Ascending aorta (tissue), 2 donors: ENCODE measurements at places on chromosomes 7 and 10.
A peak's percentile ranks its signal among the peaks of the same experiment; 100 is the strongest.

GRCh38 chr7:149595541-149595940 lies 97.9 kb upstream of the ZNF746 start:
- no peak for DNase-seq

GRCh38 chr7:43779045-43779812 lies 20.7 kb downstream of the BLVRA start:
- DNase-seq: peak; percentile 40

DNA sequence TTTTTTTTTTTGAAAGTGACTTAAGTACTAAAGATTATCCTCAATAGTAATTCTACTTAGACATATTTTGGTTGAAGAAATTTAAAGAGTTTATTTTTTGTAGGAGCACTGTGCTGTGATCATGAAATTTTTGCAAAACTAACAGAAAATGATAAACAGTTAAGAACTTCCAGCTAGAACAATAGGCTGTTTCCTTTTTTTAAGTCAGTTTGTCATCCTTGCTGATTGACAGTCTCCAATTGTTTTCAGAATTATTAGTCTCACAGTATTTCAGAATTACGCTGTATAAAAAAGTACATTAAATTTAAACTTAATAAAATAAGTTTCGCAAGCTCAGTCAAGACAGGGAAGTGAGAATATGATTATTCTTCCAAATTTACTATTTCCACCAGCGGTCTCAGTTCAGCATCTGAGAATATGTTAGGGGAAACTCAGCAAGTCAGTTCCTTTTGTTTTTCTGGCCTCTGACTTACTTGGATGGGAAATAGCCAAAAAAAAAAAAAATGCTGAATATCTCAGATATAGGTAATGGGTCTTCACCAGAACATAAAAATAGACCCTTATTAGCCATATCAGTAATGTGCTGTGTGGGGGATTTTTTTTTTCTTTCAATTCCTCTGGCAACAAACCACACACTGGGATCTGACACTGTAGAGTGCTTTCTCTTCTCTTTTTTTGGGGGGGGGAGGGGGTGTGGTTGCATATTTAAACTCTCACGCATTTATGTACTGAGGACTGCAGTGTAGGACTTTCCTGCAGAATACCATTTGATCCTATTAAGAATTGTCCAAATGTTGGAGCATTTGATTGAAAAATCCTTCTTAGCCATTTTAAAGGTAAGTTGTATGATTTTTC lies at the start of gene CD36:
TSS of gene CD36 (plus strand) at position 732 of the 855 bp plus-strand sequence. CDS start 8,099 bp downstream, outside the sequence.
- no peak for DNase-seq

GRCh38 chr10:29469481-29470354 lies 165.1 kb downstream of the SVIL start:
- DNase-seq: no peak

- DNase-seq: no peak
These were observed 39.2 kb downstream of the AGAP3 start for GRCh38 chr7:151125470-151125845.

- DNase-seq: no peak
These were observed 12.4 kb downstream of the GNAT3 start for GRCh38 chr7:80499350-80499953.

GRCh38 chr10:33309406-33309805 lies 25.1 kb downstream of the NRP1 start:
- no peak for DNase-seq

DNA sequence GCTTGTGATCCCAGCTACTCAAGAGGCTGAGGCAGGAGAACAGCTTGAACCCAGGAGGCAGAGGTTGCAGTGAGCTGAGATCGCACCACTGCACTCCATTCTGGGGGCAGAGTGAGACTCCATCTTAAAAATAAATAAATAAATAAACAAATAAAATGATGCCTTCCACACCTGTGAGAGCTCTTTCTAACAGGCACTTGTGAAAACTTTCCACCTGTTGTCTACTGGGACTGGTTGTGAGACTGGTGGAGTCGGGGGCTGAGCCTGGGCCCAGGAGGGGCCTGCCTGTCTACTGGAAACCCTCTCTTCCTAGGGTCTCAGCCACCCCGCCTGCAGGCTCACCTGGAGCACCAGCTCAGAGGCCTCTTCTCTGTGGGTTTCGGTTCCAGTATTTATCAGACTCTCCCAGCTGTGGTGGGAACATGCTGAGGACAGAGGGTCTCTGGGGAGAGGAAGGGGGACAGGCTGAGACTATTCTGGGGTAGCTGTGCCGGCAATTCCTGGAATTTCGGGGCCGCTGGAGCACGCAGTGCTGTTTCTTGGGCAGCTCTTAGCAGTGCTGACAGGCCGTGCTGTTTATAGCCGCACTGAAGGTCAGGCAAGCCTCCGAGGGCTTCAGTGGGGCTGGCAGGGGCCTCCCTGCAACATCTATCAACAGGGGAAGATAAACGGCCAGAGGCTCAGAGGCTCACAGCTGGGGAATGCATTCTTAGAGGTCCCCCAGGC lies 3.8 kb downstream of the LDB3 start:
- DNase-seq: no peak

- DNase-seq: no peak
These were observed 70.0 kb downstream of the MINDY4 start for GRCh38 chr7:30841025-30841735.

- DNase-seq: no peak
These were observed 718.8 kb downstream of the MAGI2 start for GRCh38 chr7:78734626-78735025.

DNA sequence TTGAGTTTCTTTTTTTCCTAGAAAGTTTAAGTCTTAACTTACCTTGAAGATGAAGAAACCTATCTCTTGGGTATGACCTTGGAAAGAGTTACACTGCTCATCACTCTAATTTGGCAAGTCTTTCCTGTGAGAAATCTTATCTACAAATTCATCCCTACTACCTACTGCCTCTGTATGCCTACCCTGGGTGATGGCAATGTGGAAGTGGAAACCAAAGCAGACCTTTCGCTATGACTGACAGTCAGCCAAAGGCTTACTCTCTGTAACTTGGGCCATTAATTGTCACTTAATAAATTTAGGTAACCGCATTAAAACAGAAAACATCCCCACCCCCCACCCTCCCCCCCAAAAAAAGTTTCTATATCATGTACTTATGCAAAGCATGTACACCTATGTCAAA lies 103.9 kb downstream of the CNOT4 start:
- no peak for DNase-seq

- no peak for DNase-seq
These were observed 51.0 kb downstream of the ZNF777 start for GRCh38 chr7:149409895-149410294.

DNA sequence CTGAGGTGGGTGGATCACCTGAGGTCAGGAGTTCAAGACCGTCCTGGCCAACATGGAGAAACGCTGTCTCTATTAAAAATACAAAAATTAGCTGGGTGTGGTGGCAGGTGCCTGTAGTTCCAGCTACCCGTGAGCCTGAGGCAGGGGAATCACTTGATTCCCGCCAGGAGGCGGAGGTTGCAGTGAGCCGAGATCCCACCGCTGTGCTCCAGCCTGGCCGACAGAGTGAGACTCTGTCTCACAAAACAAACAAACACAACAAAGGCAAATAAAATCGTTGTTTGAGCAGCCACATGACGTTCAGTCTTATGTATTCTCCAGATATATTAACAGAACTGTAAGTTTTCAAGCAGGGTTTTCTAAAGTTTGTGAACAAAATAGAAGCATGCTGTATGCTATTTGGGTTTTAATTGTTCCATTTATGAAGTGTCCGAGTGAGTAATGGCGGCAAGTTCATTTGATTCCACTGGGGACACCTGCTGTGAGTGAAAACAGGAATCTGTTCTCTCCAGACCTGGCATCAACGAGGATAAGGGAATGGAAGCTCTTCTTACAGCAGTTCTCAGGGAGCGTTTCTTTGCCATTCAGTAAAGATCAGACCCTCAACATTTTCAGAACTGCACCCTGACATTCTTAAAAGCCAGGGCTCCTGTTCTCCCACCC lies 122.5 kb upstream of the PITRM1 start:
- DNase-seq: no peak

GRCh38 chr7:82109288-82109687 lies 334.3 kb downstream of the CACNA2D1 start:
- DNase-seq: no peak

DNA sequence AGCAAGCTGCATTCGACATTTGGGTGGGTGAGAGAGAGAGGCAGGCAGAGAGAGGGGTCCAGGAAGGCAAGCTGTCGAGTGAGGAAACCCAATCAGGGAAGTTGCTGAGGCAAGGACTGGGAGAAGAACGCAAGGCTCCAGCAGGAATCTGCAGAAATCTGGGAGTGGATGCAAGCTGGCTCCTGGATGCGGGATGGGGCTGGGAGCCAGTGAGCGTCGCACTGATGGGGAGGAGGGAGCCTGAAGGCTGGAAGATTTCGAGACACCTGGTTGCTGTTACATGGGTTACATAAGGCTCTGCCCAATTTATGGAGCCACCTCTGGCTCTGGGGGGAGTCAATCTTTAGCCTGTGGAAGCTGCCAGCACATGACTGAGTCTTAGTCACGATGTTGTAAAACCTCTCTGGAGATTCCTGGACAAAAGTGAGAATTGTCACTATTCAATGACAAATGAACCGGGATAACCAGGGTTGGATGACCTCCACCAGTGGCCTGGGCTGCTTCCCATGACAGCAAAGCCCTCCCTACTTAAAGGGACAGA lies 51.1 kb upstream of the ADRB1 start:
- no peak for DNase-seq

DNA sequence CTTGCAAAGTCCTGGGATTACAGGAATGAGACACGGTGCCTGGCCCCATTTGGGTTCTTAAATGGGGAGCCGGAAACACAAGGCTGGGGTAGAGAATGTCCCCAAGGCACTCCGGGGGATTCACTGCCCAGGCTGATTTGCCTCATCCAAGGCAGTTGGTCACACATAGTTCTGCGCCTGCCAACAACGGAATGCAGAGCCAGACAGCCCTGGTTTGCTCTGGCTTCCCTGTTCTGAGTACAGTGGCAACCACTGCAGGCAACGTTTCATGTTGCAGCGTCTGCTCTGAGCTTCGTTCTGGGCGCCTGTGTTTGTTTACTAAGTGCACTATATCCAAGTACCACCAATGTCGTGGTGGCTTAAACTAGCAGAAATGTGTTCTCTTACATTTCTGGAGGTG lies 61.7 kb upstream of the C1QL3 start:
- no peak for DNase-seq

DNA sequence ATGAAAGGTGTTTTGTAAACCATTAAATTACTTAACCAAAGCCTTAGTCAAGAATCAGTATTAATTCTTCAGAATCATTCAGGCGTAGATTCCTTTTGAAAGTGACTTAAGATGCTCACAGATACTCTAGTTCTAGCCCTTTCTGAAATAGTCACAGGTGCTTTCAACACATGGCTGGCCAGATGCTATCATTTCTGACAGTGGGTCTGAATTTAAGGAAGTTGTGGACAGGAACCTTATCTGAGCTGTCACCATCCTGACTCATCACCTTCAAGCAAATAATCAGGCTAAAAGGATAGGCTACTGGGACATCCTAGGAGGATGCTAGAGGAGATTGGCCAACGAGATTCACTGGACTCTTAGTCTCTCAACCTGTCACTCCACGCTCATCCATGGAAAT lies 501.5 kb downstream of the LRMDA start:
- no peak for DNase-seq

DNA sequence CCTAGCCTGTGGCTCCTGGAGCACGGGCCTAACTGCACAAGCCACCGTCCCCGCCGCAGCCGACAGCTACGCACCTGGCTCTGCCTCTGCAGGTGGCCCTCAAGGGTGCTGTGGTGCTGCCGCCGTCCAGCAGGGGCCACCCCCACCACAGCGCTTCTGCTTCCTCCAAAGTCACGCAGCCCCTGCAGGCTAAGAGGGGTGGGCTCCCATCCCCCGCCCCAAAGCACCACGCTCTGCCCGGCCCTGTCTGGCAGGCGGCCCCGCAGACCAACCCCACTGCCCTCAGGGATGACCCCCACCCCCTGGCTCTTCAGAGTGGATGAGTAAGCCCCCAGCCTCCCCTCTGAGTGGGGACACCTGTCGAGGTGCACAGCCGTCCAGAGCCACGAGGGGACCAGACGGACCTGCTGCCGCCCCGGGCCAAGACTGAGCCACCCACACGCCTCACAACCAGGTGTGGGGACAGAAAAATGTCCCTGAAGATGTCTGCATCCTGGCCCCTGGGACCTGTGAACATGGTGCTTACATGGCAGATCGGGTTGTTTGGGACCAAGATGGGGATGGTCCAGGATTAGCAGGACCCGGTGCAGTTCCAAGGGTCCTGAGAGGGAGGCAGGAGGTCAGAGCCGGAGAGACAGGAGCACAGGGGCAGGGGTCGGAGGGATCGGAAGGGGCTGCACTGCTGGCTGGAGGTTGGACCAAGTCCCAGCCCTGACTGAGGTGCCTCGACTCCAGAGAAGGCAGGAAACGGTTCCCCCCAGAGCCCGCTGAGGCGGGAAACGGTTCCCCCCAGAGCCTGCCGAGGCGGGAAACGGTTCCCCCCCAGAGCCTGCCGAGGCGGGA lies 9.0 kb upstream of the ADAP1 start:
- DNase-seq: no peak

DNA sequence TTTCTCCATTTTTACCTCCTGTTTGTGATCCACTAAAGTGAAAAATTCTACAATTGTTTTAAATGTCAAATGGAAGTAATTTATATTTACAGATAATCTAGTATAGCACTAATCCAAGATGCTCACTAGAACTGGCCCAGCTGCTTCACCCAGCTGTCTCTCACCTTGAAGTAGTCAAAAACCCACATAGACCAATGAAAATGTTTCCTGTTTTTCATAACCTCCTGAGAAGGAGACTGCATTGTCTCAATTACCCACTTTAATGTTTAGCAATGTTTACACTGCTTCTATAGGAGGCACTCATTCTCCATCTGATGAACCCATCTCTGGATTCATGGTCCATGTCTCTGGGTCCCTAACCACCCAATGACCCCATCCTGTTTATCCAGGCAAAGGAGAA lies 56.1 kb upstream of the ADO start:
- no peak for DNase-seq

- no peak for DNase-seq
These were observed 49.9 kb downstream of the MKX start for GRCh38 chr10:27695706-27696105.

- DNase-seq: no peak
These were observed 90.3 kb downstream of the TMEM168 start for GRCh38 chr7:112699725-112700513.

DNA sequence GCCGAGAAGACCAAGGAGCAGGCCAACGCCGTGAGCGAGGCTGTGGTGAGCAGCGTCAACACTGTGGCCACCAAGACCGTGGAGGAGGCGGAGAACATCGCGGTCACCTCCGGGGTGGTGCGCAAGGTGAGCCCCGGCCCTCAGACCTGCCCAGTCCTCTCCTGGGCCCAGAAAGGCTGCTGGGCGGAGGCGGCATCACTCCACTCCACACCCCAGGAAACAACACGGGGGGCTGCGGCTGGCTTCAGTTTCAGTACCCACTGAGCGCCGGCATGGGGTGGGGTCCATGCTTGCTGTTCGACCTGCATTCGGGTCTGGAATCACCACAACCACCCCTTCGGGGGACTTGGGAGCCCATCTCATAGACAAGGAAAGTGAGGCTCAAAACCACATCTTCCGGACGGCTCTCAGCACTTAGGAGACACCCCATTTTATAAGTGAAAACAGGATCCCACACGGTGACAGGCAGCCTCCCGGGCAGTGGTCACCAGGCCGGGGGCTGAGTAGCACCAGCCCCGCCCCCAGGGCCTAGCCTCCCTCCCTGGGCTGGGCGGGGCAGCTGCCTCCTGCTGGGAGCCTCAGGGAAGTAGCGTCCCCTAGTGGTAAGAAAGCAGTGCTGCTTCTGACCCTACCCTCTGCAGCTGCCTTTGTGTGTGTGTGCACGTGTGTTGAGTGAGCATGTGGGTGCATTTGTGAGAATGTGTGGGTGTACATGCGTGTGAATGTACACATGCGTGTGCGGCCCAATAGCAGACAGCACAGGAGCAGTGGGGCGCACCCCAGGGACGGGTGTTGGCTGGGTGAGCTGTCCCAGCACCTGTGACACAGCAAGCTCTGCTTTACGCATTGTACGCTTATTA lies 1.8 kb downstream of the SNCG start:
- peak; percentile 83 for DNase-seq
